Stimulated activated CD8-positive, alpha-beta memory T cell treated with anti-CD3 and anti-CD28 coated beads, Interleukin-15, amount 100 ng/mL, for 1 hour (primary cell): ENCODE measurements at places on chromosomes 7 and 10.
A peak's percentile ranks its signal among the peaks of the same experiment; 100 is the strongest.

DNA sequence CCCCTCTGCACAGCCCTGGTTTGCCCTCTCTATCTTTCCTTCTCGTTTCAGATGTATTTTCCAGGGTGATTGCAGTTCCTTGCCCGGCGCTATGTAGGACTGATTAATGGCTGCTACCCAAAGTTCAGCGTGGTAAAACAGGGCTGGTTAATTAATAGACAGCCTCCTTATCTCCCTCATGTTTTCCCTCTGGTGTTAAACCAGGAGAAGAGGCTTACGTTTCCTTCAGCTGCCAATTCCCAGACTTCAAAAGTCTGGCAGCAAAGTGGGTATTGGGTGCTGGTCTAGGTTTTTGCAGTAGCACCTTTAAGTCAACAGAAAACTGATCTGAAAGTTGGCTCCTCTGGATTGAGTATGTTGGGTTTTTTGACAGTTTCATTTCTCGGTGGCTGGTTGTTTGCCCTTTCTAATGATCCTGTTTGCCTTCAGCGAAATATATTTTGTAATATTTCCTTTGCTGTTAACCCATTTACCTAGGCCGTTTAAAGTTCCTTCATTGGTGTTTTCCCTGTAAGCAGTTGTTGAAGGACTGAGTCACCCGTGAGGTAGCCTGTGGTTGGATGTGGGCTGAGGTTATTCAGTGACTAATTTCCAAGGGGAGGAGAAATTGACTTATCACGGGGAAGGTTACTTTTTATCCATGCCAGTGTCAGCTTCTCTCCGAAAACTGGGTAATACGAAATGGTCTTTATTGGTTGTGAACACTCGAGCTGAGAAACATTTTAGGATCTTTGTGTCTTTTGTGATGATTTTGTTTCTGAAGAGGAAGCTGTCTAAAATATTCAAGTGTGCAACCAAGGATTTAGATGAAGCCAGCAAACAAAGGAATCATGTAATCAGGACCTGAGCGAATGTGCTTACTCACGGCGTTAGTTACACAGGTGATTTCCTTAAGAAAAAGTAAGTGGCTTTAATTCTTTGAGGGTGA lies 257.2 kb downstream of the KIAA1217 start:
- no peak for DNase-seq

- DNase-seq: no peak
These were observed 31.6 kb downstream of the TMEM120A start for GRCh38 chr7:75962607-75963380.

DNA sequence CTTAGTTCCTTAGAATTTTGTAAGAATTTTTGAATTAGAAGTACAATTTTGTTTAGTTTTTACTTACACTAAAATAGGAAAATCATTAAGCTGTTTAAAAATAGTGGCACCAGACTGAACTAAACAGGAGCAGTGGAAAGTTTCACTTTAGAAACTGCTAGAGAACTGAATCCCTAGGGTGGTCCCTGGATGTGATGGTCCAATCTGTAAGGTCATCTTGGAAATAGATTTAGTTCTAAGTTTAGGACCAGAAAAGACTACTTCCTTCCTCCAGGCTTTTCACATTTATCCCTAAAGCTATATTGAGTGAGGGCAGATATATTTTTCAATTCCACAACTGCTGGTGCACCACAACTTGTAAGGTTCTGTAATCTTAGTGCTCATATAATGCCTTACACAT lies 19.0 kb downstream of the RPA3 start:
- no peak for DNase-seq

GRCh38 chr10:104957178-104957841 lies 316.2 kb downstream of the SORCS3 start:
- DNase-seq: no peak

GRCh38 chr10:8331896-8332729 lies 277.6 kb downstream of the GATA3 start:
- peak; percentile 72 for DNase-seq

DNA sequence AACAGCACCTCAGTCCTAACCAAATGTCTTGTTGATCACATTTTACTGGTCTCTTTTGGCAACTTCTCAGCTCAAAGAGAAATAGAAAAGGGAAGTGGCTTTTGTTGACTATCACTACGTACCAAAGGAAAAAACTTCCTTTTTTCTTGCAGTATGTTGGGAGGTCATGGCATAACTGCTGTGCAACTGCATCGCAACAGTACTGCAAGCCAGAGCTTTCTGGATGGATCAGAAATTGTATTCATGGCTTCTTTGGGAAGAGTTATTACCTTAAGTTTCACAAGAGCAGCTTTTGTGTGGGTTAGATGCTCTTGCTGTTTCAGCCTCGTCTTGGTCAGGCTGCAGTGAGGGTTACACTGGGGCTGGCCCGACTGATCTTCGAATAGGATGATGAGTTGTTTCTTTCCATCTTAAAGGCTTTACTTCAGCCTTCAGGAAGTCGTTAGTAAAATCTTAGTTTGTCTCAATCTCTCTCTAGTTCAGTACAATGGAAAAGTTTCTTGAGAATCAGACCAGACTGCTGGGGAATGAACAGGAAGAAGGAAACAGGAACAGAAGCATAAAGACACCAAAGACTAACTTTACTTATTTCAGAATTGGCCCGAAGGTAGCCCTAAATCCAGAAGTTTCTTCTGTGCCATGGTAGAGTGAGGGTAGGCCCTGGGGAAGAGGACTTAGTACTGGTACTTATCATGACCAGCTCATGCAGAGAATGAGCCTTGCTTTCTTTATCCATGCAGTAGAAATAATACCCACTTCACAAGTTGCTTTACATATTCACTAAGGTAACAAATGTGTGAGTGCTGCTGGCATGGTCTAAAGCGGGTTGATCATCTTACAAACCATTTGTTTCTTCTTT lies 153.6 kb downstream of the CELF2 start:
- DNase-seq: no peak

- DNase-seq: no peak
These were observed 261.9 kb upstream of the PPP2R2D start for GRCh38 chr10:131638880-131639278.

DNA sequence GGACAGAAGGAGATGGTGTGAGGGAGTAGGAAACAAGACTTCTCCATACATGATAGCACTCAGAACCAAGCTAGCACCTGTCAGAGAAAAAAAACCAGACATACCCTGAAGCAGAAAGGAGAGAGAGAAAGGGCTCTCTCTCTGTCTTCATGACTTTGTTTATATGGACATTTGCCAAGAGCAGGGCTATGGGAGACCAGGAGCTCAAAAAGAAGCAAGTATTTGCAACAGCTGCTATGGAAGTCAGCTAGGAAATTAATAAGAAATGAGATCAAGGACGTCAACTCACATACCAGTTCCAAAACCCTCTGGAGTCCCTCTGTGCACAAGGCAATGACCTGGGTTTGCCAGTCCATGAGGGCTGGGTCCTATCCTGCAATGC lies 111.6 kb downstream of the SGMS1 start:
- DNase-seq: no peak

DNA sequence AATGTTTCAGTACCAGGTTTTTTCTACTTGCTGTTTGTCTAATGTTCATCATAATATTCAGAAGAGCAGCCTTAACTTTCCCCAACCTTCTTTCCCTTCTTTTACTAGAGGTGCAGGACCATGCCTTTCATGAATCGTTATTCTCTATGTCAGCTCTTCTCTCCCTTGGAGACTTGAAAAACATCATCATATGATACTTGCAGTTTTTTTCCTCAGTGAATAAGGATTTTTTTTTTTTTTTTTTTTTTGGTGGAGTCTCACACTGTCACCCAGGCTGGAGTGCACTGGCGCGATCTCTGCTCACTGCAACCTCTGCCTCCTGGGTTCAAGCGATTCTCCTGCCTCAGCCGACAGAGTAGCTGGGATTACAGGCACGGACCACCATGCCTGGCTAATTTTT lies 30.1 kb downstream of the SMNDC1 start:
- DNase-seq: no peak

GRCh38 chr10:132607491-132607890 lies 69.9 kb downstream of the INPP5A start:
- DNase-seq: no peak

DNA sequence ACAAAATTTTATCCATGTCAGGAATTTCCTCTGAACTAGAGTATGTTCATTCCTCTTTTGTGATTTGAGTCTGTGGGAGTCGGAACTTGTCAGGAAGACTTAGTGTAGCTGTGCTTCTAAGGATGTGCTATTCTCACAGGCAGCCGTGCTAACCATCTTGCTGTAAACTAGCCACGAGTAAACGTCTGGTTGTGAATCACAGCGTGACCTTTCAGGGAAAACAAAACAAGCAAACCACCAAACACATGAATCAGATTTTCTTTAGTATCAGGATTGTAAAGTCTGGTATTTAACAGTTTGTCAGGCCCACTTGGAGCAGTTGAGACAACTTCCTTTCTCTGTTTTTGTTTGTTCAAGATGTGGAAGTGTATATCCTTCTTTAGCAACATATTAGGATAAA lies 32.0 kb downstream of the AUTS2 start:
- DNase-seq: no peak

DNA sequence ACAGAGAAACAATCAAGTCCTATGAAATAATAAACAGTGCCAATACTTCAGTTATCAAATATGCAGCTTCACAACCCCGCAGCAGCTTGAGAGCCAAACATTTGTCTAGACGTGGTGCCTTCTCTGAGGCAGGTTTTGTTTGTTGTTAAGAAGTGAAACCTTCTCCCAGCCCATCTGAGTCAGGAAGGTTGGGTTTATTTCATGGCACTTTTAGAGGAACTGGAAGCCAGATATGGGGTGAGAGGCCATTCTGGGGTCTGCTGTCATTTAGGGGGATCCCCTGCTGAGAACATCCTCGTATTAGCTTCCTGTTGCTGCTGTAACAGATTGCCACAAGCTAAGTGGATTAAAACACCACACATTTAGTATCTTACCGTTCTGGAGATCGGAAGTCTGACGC lies 113.6 kb downstream of the GRK5 start:
- DNase-seq: no peak

GRCh38 chr7:147721962-147722830 lies 868.4 kb upstream of the C7orf33 start:
- DNase-seq: no peak
